Activated CD4-positive, alpha-beta T cell treated with anti-CD3 and anti-CD28 coated beads for 4 hours (primary cell): ENCODE measurements at places on chromosomes 11 and 22.

DNA sequence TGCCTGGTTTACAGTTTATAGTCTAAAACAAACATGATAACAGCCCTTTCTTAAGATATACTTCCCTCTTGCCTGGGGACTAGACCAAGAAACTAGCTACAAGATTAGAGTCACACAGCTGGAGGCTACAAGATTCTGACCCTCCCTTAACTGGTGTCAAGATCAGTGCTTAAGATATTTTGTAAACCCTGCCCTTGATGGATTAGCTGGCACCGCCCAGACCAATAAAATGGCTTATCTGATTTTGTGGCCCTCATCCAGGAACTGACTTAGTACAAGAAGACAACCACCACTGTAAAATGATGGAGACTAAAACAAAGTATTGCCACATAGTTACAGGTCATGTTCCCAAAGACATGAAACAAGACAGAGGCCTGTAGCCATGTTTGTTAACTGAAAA, 53.4 kb downstream of the FAM181B start:
- DNase-seq: no peak

DNA sequence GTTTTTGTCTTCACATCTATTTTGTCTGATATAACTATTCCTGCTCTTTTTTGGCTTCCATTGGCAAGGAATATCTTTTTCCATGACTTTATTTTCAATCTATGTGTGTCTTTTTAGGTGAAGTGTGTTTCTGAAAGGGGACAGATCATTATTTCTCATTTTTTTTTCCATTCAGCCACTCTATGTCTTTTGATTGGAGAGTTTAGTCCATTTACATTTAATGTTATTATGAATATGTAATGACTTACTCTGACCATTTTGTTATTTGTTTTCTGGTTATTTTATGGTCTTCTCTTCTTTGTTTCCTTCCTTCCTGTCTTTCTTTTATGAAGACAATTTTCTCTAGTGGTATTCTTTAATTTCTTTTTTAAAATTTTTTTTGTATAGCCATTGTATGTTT, 178.6 kb upstream of the CNTN5 start:
- DNase-seq: no peak

DNA sequence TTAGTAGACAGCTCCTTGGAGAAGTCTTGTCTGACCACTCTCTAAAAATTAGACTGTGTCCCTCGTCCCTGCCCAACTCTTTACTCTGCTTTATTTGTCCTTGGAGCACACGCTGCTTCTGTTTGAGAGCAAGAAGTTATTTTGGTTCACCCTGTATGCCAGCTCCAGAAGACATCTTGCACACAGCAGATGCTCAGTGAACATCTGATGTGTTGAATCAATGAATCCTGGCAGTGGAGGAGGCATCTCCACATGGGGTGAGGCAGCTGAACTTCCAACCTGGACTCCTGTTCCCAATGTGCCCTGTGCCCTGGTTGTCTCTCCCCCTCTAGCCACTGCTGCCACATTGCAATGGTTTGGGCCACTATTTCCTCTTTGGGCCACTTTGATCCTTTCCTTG, 213.6 kb downstream of the CEP164 start:
- DNase-seq: no peak

GRCh38 chr11:15180212-15180792, 65.6 kb downstream of the INSC start:
- DNase-seq: no peak

- DNase-seq: no peak
Observed at GRCh38 chr11:47906066-47906465, 57.9 kb upstream of the NUP160 start.

- DNase-seq: no peak
Observed at GRCh38 chr11:120830085-120830620, 193.7 kb upstream of the TBCEL start.

DNA sequence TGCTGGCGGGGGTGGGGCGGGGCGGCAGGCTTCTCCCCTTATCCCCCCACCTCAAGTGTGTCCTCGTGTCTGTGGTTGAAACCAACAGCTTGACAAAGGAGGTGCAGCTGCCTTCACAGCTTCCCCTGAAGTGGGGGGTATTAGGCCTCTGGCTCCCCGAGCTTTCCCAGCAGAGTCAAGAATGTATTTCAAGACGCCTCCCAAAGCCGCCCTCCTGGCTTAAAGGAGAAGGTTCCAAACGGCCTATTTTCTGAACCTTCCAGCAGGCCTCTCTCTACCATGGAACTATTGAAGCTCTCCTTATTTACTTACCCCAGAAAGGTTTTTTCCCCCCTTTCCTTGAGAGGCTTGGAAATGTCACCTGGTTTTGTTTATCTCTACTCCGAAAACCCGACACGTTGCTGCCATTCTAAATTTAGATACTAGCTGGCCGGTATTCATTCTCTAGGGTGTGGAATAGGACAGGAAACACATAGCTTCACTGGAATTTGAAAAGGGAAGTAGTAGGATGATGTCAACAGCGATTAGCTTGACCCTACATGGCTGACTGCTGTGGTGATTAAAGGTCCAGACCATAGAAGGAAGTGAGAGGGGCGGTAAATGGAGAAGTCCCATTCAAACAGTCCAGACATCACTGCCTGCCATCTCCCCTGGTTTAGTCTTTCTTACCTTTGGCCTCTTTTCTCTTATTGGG, 671 bp upstream of the PICALM start:
- DNase-seq: no peak

DNA sequence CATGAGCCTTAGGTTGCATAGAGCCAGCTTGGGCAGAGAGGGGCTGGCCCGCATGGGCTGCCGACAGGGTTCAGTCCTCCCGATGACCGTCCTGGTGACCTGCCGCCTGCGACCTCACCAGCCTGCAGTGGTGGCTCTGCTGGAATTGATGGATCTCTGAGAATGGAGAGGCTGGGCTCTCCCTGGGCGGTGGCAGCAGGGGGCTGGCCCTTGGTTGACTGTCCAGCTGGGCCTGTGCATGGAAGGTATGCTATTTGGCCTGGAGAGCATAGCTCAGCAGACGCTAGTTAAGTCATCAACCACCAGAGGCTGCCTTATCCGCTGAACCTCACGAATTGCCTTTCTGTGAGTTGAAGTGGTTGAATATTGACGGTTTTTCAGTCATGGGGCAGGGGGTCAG, 19.7 kb downstream of the GRAMD4 start:
- DNase-seq: no peak

DNA sequence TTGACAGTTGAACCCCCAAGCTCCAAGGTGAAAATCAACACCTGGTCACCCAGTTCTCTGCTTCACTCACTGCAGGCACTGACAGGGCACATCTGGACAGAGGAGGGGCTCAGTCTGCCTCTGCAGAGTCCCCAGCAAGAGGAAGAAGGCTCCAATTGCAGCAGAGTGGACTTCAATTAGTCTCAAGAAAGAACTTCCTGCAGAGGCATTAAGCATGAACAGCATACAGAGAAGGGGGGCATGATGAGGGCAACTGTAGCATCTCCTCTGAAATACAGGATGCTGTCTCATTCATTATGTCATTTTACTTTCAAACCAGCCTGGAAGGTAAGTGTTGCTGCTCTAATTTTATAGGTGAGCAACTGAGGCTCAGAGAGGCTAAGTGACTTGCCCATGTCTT, 11.1 kb downstream of the GDPD5 start:
- DNase-seq: no peak

- DNase-seq: no peak
Observed at GRCh38 chr22:35477911-35478582, 62.6 kb upstream of the RASD2 start.

DNA sequence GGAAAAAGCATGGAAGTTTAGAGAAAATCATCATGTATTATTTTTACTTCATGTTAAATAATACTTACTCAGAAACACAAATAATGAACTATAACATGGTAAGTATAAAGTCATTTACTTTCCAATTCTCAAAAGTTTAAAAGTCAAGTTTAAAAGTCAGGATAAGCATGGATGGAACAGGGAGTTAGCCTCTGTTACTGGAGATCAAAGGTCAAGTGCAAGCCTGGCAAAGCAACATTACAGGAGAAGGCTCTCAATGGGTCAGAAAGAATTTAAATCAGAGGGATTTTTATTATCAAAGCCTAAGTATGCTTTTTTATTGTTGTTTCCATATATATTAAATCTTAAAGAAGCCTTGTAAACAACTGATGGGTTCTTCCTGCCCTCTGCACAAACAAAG, 505.4 kb downstream of the KCNA4 start:
- no peak for DNase-seq

GRCh38 chr11:81852896-81853295, 880.8 kb downstream of the FAM181B start:
- DNase-seq: no peak

DNA sequence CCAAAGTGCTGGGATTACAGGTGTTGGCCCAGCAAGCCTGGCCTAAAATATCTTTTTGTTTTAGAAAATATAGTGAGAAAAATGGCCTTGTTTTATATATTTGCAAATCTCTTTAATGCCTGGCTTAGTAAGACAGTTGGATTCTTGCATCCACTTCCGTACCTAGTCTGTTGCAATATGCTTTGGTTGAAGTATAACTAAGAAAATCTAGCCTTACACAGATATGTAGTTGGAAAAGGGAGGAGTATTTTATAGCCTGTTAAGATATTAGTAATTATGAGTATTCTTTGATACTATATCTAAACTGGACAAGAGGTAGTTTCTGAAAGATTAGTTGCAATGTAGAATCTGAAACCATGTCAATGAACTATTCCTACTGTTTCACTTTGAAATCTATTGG, 65.1 kb downstream of the ZNRF3 start:
- DNase-seq: no peak

- DNase-seq: no peak
Observed at GRCh38 chr22:50112151-50113118, 22.6 kb downstream of the MOV10L1 start.

- DNase-seq: no peak
Observed at GRCh38 chr22:46272196-46272595, 4.4 kb downstream of the TTC38 start.

DNA sequence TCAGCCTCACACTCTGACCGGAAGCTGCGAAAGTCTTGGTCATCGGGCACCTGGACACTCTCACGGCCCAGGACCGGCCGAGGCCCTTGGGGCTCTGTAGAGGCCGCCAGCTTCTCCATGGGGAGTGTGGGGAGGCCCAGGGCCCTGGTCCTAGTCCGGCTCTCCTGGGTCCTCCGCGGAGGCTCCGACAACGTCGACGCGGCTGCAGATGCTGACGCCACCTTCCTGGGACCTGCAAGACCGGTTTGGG, 12.9 kb downstream of the STARD10 start:
- no peak for DNase-seq

- peak; percentile 81 for DNase-seq
Observed at GRCh38 chr11:116787786-116788486, at the start of gene ZPR1. Gene ZPR1 (minus strand): TSS chr11:116788023. CDS start chr11:116787990, 33 bp downstream.

DNA sequence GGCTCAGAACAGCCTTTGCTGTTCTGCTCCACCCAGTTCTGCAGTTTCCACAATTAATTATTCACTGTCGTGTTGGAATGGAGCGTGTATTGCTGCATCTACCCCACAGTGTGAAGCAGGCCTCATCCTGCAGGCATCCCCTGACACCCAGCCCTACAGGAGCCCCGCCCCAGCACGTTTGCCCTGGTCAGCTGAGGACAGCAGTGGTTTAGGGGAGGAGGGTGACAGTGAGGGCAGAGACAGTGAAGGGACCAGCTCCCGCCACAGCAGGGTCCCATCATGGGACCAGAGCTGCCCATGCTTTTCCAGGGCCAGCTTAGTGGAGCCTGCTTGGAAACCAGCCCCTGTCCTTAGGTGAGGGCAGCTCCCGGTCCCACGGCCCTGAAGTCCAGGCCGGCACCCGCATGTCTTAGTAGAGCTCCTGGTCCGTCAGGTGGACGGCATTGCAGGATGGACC, 273.0 kb downstream of the TBC1D22A start:
- DNase-seq: no peak

DNA sequence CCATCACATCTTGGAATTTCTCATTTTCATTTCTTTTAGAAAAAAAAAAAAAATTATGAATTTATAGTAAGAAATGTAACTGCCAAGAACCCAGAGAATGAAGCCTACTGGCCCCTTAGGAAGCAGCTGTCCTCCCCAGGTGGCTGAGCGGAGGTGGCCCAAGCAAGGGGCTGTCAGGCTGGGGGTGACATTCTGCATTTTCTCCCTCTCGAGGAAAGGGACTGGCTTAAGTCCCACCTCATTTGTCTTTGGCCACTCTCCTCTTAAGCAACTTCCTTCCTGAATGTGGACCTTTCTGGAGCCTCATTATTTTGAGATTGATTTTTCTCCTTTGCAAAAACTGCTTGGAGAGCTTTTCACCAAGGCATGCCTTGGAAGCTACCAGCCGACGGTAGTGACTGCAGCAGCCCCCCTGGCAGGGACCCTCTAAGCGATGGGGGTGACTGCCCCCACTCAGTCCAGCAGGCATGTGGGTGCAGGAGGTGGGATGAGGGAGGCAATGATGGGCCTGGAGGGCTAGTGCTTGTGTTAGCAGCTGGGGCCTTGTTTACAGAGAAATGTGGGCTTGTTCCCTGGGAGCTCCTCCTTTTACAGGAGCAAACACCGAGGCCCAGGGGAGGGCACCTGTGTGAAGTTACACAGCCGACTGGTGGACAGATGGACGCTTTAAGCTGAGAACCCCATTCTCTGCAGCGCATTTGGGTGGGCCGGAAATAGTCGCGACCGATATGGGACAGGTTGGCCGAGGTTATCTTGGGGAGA, 111.7 kb downstream of the MORC2 start:
- DNase-seq: no peak

- DNase-seq: no peak
Observed at GRCh38 chr11:103683576-103683975, 352.9 kb upstream of the DDI1 start.

- no peak for DNase-seq
Observed at GRCh38 chr11:27699242-27699925, 871 bp downstream of the BDNF start.

GRCh38 chr11:118606844-118607228, 579 bp upstream of the PHLDB1 start:
- no peak for DNase-seq

- DNase-seq: no peak
Observed at GRCh38 chr22:30205281-30206115, 41.1 kb downstream of the LIF start.

DNA sequence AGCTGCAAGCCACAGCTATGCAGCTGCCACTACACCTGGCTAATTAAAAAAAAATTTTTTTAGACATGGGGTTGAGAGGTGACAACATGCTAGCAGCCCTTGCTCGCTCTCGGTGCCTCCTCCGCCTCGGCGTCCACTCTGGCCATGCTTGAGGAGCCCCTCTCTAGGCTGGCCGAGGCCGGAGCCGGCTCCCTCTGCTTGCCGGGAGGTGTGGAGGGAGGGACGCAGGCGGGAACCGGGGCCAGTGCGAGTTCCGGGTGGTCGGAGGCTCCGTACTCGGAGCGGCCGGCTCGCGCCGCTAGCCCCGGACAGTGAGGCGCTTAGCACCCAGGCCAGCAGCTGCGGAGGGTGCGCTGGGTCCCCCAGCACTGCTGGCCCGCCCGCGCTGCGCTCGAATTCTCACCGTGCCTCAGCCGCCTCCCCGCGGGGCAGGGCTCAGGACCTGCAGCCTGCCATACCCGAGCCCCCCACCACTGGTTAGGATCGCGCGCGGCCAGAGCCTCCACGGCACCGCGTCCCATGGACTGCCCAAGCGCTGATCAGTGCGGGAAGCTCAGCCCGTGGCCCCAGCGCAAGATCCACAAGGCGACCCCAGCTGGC, 10.7 kb downstream of the MYO18B start:
- no peak for DNase-seq

- DNase-seq: no peak
Observed at GRCh38 chr11:131696690-131697089, 326.3 kb downstream of the NTM start.
